NCI-H460 (cell line): ENCODE measurements at places on chromosomes 1 and 21. TPM values are rescaled to one million over a fixed set of nuclear protein-coding genes. Genes with fewer than 3 reads are reported as not detected.

Gene SFN
- total RNA-seq, result 21.7 and 23.1 TPM in 2 replicates

Gene KCNJ6
- total RNA-seq, result 0.07 TPM in 1 of 2 replicates, not detected in the other

Gene MMEL1
- 0.25 TPM in 1 of 2 replicates, not detected in the other for total RNA-seq

Gene AGT
- not detected in 2 replicates for total RNA-seq

Gene CTBS
- 26.4 and 29.7 TPM in 2 replicates for total RNA-seq

Gene DIO1
- not detected in 2 replicates for total RNA-seq

Gene SPRR2F
- not detected in 2 replicates for total RNA-seq

- peak; percentile 39 for DNase-seq
Observed at GRCh38 chr1:35718492-35719336, at the start of gene C1orf216. Gene C1orf216 (minus strand): TSS chr1:35718884. CDS start chr1:35716321, 2,563 bp downstream.

GRCh38 chr1:102872526-102872925, 235.8 kb downstream of the COL11A1 start:
- no peak for DNase-seq

DNA sequence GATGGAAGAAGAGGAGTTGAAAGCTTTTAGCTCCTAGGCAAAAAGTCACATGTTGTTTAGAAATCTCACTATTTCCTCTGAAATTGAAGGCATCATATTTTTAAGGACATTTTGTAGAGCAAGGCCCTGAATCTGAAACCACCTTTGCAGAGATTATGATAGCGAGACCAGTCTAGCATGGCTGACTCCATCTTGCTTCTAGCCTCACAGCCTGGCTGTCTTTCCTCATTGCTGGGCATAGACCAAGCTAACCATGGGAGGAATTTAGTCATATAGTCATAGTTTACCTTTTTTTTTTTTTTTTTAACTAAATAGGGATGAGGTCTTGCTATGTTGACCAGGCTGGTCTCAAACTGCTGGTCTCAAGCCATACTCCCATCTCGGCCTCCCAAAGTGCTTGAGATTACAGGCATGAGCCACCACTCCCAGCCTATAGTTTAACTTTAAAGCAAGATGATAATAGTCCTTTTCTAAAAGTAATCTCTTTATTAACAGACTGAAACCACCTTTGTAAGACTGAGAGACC, 42.2 kb upstream of the ZNF326 start:
- no peak for DNase-seq

DNA sequence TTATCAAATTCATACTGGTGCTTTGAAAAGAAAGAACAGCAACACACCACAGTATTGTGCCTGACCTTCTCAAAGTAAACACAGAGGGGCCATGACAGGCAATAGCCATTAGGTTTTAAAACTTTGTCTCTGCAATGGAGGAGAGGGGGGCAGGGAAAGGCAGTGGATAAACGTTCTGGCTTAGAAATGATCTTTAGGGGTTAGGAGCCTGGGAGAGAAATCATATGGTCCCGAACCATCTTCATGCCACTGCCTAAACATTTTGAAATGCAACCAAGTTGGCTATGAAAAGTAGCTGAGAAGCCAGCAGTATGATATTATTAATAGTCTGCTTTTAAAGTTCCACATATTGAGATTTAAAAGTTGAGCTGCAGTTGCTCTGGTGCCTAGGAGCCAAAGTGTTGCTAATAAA, 39.8 kb downstream of the PLPP3 start:
- no peak for DNase-seq

DNA sequence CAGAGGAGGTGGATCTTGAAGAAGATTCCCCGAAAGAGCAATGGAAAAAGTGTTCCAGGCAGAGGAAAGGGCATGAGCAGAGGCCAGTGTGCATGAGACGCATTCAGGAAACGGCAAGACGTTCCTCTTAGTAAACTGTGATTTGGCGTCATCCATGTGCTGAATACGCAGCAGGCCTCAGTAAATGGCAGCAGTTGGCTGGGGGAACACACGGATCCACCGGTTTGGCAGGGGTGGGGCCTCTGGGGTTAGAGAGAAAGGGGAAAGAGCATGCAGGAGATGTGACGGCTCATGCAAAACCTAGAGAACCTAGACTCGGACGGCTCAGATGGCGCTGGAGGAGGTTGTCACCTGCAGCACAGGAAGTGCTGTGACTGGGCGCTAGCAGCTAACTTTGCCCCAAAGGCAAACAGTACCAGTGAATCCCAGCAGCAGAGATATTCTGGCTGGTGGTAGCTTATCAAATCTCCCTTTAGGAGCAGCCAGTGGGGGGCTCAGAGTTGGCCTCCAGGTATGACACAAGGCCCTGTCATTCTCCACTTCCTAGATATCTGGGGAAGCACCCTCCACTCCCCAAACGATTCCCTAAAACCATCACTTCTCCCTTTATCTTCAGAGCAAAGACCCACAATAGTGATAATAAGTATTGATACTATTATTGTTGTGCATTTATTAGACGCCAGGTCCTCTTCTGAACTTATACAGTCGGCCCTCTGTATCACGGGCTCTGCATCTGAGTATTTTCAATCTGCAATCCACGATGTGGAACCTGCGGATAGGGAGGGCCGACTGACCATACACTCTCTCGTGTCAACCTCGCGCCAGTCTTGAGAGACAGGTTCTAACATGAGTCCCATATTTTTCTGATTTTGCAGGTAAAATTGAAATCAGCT, 7.6 kb downstream of the LAPTM5 start:
- DNase-seq, result no peak

GRCh38 chr1:193486671-193487229, 300.3 kb upstream of the B3GALT2 start:
- DNase-seq, result no peak

- DNase-seq, result no peak
Observed at GRCh38 chr1:18736958-18737357, 106.3 kb downstream of the PAX7 start.

GRCh38 chr1:234551032-234551378, 59.0 kb downstream of the IRF2BP2 start:
- DNase-seq, result no peak
